ENCODE measurements at places on chromosomes 3 and 15.
A peak's percentile ranks its signal among the peaks of the same experiment; 100 is the strongest.

DNA sequence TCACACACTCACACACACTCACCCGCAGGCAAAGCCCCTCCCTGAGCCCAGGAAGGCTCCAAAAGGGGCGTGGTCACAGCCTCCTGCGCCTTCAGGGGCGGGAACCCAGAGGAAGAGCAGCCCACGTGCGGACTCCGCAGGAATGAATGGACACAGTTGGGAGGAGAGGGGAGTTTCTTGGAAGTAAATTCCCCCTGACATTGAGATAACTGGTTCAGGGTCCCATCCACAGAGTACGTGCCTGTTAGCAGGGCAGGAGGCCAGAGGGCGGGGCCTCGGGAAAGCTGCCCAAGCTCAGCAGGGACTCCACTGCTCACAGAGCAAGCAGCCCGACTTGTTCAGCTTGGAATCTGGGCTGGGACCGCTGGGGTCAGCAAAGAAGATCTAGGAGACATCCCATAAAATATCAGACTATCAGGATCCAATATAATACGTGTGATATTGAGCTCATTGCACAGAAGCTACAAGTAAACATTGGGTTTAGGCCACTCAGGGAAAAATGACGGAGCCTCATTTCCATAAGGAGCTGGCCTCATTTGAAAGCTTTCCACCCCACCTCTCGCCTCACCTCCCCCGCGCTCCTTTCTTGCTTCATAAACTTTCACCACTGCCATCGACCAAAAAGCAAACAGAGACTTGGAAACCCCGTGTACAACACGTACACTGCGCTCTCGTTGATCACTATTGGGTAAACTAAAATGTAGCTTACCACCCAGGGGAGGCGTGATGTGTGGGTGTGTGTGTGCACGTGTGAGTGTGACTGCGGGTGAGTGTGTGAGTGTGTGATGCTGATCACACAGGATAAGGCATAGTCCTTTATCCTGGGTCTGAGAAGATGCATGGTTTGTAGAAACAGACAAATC, 36.0 kb downstream of the TM2D3 start:
- DNase-seq, result peak; percentile 60

GRCh38 chr15:65869954-65870871, 922 bp downstream of the RAB11A start:
- peak; percentile 50 for DNase-seq

DNA sequence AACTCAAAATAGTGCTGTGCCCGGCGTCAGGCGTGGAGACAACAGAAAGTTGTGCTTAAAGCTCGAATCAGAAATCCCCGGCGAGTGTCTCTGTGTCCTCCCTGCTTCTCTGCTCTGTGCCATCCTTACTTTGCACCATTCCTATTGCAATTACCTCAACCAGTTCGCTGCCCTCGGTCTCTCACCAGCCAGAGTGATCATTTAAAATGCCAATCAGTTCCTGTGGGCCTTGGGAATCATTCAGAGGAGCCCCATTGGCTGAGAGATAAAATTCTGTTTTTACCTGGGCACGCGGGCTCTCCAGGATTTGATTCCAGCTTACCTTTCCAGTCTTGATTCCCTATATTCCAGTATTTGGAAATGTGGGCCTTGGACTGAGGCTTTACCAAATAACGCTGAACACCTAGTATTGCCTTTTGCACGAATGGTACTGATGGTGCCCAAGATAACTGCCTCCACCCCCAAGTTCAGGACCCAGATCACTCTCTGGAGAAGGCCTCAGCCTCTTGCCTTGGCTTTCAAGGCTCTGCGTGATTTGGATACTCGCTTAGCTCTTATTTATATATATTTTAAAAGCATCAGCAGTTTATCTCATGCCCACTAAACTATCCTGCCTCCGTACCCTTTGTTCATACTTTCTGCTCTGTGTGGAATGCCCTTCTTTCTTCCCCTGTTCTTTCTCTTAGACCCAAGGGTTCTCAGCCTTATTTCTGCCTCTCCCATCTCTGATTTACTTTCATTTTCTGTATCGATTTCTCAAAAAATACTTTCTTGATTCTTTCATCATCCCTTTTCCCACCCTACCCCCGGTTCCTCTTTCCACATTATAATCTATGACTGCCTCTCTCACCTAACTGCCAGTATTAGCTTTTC, 863 bp downstream of the PSMA4 start:
- DNase-seq, result no peak

DNA sequence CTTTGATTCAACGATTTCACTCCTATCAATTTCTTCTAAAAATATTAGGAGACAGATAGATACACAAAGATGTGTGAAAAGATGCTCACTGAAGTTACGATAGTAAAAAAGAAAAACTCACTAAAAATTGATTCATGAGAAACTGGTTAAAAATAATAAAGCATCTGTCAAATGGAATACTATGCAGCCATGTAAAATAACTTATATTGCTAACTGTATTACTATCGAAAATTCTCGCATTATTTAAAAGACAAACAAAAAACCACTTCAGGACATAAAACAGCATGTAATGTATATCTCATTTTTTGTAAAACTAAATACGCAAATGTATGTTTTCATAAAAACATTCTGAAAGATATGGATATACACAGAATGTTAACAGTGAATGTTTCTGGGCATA, 33.4 kb upstream of the LDHAL6B start:
- no peak for DNase-seq

- DNase-seq, result no peak
These were observed 530.2 kb upstream of the CBLB start for GRCh38 chr3:106398891-106399600.

Data from HepG2 (cell line).